Inflammatory macrophage (primary cell): ENCODE measurements at places on chromosomes 6 and 20.
A peak's percentile ranks its signal among the peaks of the same experiment; 100 is the strongest.

GRCh38 chr6:168050881-168051586 is 28.0 kb downstream of the FRMD1 start:
- DNase-seq: no peak

GRCh38 chr6:139257291-139257690 is 34.5 kb downstream of the TXLNB start:
- DNase-seq: no peak

- DNase-seq: peak; percentile 60
Measured at GRCh38 chr6:26097268-26097875, 10.1 kb downstream of the HFE start.

GRCh38 chr20:34922654-34923381 is 32.8 kb downstream of the GSS start:
- DNase-seq: no peak

- no peak for DNase-seq
Measured at GRCh38 chr6:90397929-90398674, 101.5 kb upstream of the BACH2 start.

GRCh38 chr6:170030284-170030815 is 260.5 kb downstream of the DLL1 start:
- DNase-seq: no peak

GRCh38 chr20:44990425-44990824 is 24.1 kb downstream of the STK4 start:
- DNase-seq: peak; percentile 62

DNA sequence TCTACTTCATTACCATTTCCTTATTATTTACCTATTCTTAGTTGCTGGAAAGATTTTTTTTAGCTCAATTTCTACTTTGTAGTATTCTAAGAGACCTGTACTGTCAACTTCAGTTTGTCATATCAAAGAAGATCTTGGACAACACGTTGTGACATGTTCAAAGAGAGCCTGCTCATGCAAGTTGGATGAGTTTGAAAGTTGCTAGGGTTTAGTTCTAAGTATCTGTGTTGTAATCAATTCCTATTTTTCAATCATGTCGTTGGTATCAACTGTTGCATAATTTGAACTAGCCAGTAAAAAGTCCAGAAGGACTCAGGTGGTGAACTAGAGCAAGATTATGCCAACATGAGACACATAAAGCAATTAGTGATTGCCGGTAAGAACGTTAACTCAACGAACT is 30.2 kb downstream of the PKIB start:
- no peak for DNase-seq

GRCh38 chr6:7185561-7185960 is 77.8 kb downstream of the RREB1 start:
- DNase-seq: no peak

DNA sequence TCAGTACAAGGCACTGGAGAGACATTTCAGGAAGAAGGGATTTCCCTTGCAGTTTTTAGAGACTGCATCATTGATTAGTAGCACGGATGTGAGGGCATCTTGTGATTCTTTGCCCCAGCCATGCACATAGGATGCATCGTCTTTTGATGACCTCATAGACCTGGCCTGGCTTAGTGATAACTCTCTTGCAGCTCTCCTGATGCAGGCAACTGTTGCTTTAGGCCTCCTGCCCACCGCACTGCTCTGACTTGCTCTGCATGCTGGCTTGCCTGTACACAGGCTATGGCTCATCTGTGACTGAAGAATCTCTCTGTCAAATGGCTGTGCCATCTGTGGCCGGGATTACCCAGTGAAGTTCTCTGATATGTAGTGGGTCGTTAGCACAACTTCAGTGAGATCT is 207.7 kb upstream of the PTCHD4 start:
- no peak for DNase-seq

DNA sequence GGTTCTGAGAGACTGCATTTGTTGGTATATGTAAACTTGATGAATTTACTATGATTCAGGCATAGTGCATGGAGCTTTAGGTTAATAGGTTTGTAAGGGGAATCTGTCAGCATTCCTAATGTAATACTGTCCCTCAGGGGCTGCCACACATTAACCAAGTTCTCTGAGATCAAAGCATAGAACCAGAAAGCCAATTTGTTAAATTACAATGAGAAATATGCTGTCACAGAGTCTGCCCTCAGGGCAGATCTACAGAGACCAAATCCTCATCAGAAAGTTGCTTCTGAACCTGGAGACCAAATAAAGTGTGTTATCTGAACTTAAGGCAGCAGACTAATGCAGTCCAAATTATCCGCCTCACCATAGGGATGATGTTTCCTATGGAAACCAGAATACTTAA is 250.8 kb upstream of the HTR1E start:
- DNase-seq: no peak

GRCh38 chr20:717832-718231 is 42.2 kb upstream of the SCRT2 start:
- DNase-seq: no peak

GRCh38 chr20:38680500-38681306 is 43.6 kb upstream of the SLC32A1 start:
- DNase-seq: no peak

GRCh38 chr6:113362301-113363047 is 494.7 kb upstream of the MARCKS start:
- DNase-seq: no peak

DNA sequence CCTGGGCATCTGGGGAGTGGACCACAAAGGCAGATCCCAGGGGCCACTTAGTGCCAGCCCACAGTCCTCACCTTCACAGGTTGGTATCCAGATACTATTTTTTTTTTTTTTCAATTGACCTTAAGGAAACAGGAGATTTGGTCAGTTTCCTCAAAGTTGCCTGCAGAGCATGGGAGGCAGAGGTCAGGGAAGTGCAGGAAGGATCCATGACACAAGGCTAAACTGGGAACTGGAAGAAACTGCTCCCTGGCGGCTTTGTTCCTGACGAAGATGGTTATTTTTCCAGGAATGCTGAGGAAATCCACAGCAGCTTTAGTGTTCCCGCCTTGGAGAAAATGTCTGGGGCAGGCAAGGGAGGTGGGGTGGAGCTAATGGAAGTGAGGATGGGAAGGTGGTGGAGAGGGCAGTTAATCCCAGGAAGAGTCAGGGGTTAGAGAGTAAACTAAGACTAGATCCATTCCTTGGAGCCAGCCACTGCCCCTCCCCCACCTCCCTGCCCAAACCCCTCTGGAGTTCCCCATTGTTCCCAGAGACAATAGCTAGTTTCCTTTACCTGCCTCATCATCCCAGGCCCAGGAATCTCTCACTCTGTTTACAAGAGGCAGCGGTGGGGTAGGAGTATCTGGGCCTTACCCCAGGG is 14.3 kb upstream of the MYMX start:
- DNase-seq: no peak

GRCh38 chr6:45921691-45922281 is 93.9 kb downstream of the CLIC5 start:
- DNase-seq: no peak

GRCh38 chr6:56649053-56649769 is 6.5 kb upstream of the DST start:
- DNase-seq: no peak

DNA sequence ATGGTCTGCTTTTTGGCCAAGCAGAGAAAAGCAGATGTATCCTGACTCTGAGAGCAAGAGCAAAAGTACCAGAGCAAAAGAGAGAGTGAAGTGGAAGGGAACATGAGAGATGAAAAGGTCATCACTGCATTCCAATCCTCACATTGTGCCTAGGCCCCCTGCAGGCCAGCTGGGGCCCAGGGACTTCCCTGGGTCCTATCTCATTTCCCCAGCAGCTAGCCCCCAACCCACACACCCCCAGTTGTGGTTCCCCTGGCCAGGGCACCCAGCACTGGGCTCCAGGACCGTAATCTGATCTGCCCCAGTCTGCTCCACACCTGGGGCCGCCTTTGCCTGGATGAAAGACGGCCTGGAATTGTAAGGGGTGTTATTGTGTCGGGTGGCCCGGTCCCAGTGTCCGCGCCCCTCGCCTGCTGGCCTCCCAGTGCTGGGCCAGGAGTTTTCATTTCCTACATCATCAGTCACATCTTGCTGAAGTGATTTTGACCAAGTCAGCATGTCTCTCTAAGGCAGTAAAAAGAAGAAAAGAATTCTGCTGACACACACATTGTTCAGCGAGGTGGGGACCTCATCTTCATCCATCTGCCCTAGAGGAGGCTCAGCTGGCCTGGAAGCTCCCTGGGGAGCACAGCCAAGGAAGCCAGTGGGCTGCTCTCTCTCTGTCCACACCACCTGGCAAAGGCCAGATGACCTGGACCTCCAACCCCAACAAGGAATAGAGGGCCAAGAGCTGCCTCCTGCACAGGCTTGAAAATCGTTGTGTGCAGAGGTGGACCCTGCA is 4.0 kb upstream of the BMP7 start:
- DNase-seq: no peak

DNA sequence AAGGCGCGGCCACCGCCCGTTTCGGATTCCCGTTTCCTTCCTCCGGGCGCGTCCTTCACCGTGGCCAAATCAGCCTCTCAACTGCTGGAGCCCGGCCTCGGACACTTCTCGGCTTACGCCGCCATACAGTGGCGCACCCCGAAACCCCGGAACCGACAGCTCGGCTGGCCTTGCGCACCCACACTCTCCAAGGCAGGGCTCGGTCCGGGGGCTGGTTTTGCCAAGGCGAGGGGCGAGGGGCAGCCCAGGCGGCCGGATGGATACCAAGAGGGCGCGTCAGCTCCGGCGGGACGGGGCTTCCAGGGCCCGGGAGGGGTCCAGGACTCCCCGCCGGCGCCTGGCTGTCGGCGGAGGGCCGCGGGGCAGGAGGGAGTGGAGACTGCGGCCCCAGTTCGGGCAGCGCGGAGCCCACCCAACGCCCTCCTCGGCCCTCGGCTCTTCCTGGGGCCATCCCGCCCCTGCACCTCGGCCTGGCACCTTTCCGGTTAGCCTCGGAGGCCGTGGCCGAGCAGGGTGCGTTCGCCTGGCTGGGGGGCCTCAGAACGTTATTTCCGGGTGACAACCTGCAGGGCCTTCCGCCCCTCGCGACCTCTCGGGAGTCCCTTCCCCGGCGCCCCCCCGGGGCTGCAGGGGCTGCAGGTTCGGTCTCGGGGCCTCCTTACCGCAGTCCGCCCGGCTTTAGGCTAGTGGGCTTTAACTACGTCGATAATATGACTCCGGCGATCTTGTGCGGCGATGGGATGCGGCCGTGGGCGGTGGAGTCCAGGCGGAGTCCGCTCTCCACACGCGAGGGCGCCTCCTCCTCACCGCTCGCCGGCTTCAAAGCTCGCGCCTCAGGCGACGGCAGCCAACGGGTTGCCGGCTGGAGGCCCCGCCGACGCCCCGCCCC is 697 bp upstream of the CEP43 start:
- no peak for DNase-seq

DNA sequence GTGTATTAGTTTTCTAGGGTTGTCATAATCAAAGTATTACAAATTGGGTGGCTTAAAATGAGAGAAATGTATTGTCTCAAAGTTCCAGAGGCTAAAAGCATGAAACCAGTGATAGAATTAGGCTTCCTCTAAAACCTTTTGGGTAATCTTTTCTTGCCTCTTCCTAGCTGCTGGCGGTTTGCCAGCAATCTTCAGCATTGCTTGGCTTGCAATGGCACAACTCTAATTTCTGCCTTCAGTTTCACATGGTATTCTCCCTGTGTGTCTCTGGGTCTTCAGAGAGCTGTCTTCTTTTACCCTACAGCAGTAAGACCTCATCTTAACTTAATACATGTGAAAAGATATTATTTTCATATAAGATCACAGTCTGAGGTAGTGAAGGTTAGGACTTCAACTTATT is 479.1 kb upstream of the GJE1 start:
- DNase-seq: no peak
